ENCODE measurements at places on chromosomes 3 and 15.

- no peak for DNase-seq
These were observed 59.5 kb upstream of the STRIT1 start for GRCh38 chr3:155352900-155353490.

DNA sequence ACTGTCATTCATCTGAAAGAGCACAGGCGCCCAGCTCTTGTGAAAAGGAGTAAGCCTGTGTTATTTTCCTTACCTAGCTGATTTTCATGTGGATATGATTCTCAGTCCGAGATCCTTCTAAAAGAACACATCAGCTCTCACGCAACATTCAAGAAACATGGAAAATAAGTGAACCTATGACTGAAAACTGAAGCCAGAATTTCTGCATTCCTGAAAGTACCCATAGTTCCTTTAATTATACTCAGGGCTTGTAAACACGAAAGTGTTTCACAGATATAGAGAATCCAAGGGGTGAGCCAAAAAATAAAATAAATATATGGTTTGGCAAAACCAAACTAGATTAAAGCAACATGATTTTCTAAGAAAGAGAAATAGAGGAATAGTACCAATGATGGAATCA, 100.8 kb upstream of the CHMP2B start:
- DNase-seq, result no peak

DNA sequence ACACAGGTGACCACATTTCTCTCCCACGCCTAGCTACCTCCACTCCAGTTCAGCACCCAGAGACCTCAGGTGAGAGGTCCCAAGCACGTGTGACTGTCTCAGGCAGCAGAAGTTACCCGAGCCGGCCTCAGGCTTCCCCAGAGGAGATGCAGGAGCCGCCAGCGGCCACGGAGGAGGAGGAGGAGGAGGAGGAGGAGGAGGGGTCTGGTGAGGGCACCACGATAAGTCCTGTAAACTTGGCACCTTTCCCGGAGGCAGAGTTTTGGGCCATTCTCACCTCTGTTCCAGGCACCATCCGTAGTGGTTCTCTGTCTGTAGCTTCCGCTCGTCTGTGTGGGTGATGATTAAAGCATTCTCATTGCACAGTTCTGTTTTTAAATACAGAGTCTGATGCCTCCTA, 56.1 kb downstream of the CCK start:
- no peak for DNase-seq

DNA sequence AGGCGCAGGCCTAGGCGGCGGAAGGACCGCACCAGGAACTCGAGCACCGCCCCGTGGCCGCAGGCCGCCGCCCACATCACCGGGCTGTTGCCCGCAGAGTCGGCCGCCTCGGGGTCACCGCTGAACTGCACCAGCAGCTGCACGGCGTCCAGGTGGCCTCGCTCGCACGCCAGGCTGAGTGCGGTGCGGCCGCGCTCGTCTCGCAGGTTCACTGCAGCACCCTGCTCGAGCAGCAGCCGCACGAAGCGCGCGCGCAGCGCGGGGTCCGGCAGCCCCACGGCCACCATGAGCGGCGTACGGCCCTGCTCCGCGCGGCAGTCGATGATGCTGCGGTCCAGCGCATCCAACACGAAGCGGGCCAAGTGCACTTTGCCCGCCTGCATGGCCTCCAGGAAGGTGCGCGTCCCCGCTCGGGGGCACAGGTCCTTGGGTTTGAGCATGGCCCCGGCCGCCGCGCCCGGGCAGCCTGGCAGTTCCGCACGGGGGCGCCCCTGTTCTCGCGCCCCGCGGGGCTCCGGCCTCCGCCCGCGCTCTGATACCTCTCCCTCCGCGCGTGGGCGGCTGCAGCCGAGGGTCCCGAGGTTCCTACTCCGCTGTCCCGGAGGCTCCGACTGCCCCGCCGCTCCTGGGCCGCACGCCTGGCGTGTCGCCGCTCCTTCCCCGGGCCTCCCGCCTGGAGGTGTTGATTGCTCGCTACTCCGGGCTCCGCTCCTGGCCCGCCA, 556 bp downstream of the ANKRD63 start:
- DNase-seq, result no peak

GRCh38 chr15:99440551-99441443, 125.0 kb upstream of the MEF2A start:
- DNase-seq, result peak; percentile 13

GRCh38 chr15:66798426-66799061, 96.5 kb downstream of the SMAD6 start:
- no peak for DNase-seq

GRCh38 chr3:53716998-53717397, 129.2 kb downstream of the CHDH start:
- DNase-seq, result no peak

- DNase-seq, result no peak
These were observed 65.6 kb downstream of the ABTB1 start for GRCh38 chr3:127738192-127738840.

DNA sequence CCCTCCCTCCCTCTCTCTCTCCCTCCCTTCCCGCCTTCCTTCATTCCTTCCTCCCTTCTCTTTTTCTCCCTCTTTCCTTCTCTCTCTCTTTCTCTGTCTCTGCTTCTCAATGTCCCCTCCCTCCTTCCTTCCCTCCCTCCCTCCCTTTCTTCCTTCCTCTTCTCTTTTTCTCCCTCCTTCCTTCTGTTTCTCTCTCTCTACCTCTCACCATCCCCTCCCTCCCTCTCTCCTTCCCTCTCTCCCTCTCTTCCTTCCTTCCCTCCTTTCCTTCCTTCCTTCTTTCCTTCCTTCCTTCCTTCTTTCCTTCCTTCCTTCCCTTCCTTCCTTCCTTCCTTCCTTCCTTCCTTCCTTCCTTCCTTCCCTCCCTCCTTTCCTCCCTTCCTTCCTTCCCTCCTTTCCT, 504.6 kb downstream of the EPHA3 start:
- no peak for DNase-seq

- DNase-seq, result no peak
These were observed 65.6 kb upstream of the POLG start for GRCh38 chr15:89400116-89400781.

- no peak for DNase-seq
These were observed 26.3 kb upstream of the GOLGA6C start for GRCh38 chr15:75231836-75232235.

GRCh38 chr15:89398896-89399237, 64.2 kb upstream of the POLG start:
- no peak for DNase-seq

DNA sequence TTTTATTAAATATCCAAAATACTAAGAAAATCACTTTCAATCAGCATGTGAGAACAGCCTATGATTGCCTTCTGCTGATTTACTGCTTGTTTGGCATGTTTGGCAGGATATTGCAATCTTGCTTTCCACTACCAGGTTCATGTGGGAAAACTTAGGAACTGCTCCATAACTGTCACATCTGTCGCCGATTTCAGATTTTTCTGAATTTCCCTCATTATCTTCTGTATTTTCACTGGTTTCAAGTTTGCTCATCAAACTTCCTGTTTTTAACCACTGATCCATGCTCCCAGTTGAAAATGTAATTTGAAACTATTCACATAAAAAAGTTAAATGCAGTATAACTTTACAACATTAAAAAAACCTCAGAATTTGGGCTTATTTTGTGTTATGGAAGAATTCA, 93.0 kb downstream of the NFKBIZ start:
- DNase-seq, result no peak

- DNase-seq, result no peak
These were observed 62.7 kb upstream of the MRPS22 start for GRCh38 chr3:139281096-139281495.

GRCh38 chr3:194282436-194283122, 68.5 kb downstream of the CPN2 start:
- DNase-seq, result peak; percentile 6

GRCh38 chr15:25710184-25710583, 152.9 kb downstream of the ATP10A start:
- no peak for DNase-seq

GRCh38 chr3:81518945-81519344, 242.5 kb downstream of the GBE1 start:
- DNase-seq, result no peak

- no peak for DNase-seq
These were observed 9.2 kb upstream of the PDZRN3 start for GRCh38 chr3:73633916-73634344.

GRCh38 chr15:45144775-45145174, 15.0 kb downstream of the DUOX1 start:
- DNase-seq, result no peak

GRCh38 chr3:41223691-41224090, 24.4 kb downstream of the CTNNB1 start:
- no peak for DNase-seq

GRCh38 chr15:65902373-65902772, 33.1 kb downstream of the RAB11A start:
- peak; percentile 24 for DNase-seq

- DNase-seq, result peak; percentile 45
These were observed 710 bp downstream of the MECOM start for GRCh38 chr3:169662843-169663160.

DNA sequence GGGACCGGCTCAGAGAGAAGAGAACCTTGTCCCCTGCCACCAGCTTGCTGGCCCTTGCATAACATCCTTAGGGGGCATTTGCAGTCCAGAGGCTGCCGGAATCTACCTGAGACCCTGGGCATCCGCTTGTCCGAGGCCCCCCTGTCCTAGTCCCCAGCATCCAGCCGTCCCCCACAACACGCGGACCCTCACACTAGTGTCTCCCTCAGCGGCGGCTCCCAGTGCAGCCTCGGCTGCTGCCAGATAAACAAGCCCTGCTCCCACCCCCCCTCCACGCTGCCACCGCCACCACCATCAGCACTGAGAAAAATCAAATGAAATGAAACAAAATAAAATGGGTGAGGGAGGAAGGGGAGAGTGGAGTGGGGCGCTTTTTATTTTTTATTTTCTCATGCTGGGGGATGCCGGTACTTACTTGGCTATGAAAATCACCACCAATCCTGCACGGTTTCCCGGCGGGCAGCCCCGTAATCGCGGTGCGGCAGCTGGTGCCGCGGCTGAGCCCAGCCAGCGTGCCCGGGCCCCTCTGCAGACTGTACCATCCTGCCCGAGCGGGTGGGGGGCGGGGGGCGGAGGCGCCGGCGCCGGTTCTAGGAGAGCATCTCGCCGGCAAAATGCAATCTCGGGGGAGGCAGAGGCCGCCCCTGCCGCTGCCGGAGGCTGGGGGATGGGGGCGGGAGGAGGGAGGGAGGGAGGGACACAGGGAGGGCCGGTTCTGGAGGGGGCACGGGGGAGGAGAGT, at the start of gene ATP2B2:
Gene ATP2B2 (minus strand): TSS at position 537 of the 741 bp plus-strand sequence. CDS start 56,043 bp downstream, outside the sequence.
- no peak for DNase-seq

DNA sequence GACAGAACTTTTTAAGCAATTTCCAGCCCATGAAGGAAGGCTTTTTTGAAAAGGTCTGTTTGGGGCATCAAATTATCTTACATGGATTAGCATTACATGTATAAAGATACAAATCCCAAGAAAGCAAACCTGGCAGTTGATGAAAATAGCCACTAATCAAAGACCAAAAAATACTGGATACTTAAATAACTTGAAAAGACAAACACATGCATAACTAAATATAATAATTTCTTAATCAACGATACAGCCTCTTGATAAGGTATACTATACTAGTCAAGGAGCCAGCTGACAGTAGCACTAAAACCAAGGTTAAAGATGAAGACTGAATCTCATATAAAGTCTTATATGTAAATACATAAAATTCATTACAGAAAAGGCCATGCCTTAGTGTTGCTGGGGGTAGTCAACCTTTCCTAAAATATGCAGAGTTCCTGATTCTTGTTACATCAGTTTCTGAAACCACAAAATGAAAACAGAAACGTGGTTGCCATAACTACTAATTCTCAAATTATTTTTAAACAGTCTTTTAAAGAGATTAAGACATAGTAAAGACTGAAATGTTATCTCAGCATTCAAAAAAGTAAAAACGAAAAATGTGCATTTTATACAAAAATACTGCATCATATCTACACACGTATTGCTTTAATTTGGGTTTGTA, 2.0 kb downstream of the ANKRD28 start:
- no peak for DNase-seq

GRCh38 chr3:66386011-66386924, 114.6 kb downstream of the LRIG1 start:
- no peak for DNase-seq

- no peak for DNase-seq
These were observed 252.9 kb downstream of the EBLN2 start for GRCh38 chr3:73314151-73314951.

- DNase-seq, result no peak
These were observed 160.6 kb upstream of the RGMA start for GRCh38 chr15:93249623-93250022.

- DNase-seq, result no peak
These were observed 4.8 kb downstream of the IDH2 start for GRCh38 chr15:90097475-90097874.

DNA sequence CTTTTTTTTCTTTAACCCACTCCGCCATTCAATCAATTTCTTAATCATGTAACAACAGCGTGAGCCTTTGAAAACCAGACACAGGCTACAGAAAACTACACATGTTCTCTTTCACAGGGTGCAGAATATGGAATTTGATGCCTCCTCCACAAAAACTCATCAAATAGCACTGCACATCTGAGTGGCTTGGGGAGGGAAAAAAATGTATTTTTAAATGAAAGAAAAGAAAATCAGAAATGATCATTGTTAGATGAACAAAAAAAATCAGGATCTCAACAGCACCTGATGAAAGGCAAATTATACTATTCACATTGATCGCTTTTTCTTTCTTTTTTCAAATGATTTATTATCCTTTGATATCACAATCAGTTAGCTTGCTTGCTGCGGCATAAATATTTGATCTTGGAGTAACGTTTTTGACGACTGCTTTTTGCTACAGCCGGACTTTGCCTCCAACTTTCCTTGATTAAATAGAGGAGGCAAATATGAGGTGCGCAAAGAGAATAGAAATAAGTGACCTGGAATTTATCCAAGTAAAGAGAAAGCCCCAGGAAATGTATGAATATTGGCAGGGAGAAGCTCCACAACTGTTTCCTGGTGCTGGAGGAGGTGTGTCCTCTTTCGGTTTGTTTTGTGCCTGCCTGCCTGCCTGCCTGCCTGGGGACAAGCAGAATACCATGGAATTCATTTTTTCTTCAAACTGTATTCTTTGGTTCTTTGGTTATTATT, 63.1 kb downstream of the EDEM1 start:
- no peak for DNase-seq

GRCh38 chr3:48536785-48537184, 19.8 kb downstream of the PFKFB4 start:
- DNase-seq, result no peak

DNA sequence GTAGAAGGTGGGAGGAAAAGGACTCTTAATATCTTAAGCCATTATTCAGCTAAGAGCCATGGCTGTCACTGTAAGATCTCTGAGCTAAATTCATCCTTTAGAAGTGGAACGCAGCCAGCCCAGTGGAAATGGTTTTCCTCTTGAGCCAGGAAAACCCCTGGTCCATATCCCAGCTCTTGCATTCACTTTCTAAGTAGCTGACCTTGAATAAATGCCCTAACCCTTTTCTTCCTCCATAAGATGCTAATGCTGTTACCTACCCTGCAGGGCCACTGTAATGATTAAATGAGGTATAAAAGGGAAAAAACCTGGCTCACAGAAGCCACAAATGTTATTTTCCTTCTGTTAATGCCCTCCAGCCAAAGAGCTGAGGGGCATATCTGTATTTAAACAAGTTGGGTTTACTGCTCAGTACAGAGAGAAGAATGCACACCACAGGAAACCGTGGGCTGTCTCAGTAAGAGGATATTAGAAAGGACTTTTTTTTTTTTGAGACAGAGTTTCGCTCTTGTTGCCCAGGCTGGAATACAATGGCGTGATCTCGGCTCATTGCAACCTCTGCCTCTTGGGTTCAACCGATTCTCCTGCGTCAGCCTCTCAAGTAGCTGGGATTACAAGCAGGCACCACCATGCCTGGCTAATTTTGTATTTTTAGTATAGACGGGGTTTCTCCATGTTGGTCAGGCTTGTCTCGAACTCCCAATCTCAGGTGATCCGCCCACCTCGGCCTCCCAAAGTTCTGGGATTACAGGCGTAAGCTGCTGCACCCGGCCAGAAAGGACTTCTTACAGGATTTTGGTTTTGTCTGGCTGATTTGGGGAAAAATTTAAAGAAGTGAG, 6.8 kb downstream of the UBL7 start:
- no peak for DNase-seq

Data from uterus (tissue), 4 donors.